T-helper 17 cell (primary cell): ENCODE measurements at places on chromosomes 2 and 18.

GRCh38 chr2:71950256-71951082 is 197.2 kb downstream of the CYP26B1 start:
- DNase-seq, result no peak

GRCh38 chr2:98901291-98901690 is 34.7 kb downstream of the CRACDL start:
- DNase-seq, result no peak

GRCh38 chr2:216799873-216800431 is 59.9 kb downstream of the TNP1 start:
- DNase-seq, result no peak

DNA sequence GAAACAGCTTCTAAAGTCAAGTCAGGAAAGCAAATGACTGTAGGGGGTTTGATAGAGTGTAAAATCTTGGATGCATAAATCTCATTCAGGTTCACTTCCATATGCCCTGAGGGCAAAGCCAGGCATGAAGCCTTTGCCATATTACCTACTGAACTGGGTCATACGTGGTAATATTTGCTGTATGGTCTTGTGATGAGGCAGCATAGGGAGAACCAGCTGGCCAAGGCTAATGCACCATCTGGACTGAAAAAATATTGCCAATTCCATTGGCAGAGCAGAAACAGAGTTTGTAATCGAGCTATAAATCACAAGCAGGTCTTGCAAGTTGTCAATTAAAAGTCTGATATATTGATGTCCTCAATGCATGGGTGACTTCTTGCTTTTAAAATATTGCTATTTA is 243.8 kb downstream of the ERBB4 start:
- DNase-seq, result no peak

DNA sequence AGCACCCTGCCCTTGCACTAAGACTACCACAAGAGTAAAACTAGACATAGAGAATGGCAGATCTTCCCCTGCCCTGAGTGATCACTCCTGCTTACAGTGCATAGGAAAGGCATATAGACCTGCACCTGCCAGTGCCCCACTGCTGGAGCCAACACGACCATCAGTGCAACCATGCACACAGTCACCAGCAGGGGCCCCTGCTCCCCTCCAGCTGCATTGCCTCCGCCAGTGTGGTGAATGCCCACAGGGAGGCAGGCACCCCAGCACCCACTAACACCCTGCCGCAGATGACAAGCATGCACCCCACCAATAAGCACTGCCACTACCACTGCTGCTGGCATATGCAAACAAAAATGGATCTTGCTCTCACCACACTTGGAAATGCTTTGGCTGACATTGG is 478.8 kb downstream of the ADCYAP1 start:
- DNase-seq, result no peak

DNA sequence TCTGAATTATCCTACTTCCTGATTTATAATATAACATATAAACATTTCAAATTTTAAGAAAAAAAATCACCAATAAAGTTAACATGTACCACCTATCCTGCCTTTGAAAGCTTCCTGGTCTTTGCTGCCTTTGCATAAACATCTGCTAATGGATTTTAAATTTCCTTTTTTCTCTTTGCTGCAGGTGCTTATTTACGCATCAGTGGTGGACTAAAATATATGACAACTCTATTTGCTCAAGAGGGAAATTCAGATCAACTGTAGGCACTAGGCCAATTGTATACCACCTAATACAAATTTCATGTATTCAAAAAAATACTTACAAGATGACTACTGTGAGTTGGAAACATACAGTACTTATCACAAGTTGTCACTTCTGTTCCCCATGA is 57.2 kb downstream of the RAD51AP2 start:
- DNase-seq, result no peak

GRCh38 chr2:75555701-75556100 is 5.0 kb downstream of the EVA1A start:
- no peak for DNase-seq
